ENCODE measurements at places on chromosomes 2 and 18. TPM values are rescaled to one million over a fixed set of nuclear protein-coding genes. Genes with fewer than 3 reads are reported as not detected.

DNA sequence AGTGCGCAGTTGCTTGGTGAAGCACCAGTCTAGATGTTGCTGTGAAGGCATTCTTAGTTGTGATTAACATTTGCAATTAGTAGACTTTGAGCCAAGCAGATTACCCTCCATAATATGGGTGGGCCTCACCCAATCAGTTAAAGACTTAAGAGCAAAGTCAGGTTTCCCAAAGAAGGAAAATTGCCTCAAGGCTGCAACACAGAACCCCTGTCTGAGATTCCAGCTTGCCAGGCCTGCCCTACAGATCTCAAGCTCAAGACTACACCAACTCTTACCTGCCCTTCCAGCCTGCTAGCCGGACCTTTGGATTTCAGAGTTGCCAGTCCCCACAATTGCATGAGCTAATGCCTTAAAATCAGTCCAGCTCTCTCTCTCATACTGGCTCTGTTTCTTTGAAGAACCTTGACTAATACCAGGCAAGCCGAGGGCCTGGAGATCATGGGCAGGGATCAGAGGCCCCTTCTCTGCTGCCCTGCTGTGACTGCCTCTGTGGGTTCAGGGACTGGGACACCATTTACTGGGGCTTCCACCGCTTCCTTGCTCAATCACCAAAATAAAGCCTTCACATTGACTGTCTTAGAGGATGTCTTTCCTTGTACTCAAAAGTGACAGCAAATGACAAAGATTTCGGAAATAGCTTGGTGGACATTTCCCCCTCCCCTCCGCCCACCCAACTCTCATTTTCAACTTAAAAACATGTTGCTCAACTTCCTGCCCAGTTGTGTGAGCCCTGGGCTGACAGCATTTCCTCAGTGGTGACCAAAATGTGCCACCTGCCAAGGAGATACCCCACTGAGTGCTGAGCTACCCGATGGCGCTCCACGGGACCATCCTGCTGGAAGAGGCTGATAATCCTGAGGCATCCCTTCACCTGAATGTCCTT, 86.7 kb downstream of the GALNT14 start:
- H3K36me3 ChIP-seq = no peaks in the 10 kb centered on the region
- no peak overlapping the region for H3K27ac ChIP-seq
- no peak overlapping the region for H3K4me3 ChIP-seq
- no peaks in the 10 kb centered on the region for H3K27me3 ChIP-seq

DNA sequence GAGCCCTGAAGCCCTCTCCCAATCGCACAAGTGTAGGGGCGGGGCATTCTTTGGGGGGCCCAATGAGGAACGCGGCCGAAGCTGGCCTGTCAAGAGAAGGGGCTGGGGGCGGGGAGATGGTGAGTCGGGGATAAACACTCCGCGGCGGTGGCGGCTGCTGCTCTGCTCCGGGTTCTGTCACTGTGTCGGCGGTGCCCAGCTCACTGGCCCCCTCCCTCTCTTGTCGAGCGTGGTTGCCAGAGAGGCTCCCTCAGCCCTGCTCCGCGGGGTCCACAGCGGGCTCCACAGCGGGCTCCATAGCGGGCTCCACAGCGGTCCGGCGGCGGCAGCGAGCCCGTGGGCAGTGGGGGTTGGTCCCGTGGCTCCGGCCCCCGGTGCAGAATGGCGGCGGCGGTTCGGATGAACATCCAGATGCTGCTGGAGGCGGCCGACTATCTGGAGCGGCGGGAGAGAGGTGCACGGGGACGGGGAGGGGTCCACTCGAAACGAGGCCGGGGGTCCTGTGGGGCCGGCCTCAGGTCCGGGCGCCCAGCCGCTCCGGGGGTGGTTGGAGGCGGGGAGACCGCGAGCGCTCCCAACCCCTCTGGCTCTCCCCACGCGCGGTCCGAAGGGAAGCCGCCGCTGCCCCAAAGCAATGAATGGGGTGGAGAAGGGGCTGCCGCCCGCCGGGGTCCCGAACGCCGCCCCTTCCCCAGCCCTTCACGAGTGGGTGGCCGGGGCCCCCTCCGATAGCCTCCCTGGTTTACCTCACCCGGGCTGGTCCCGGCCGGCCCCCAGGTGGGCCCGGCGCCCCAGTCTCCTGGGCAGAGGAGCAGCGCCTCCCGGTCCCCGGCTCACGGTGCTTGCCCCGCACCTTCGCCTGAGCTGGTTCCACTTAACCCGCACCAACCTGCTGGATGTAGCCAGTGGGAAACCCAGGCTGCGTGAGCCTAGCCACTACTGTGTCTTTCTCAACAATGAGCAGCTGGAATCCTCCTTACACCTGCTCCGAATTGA, at the start of gene MXD1:
TSS of gene MXD1 (plus strand) at position 160 of the 996 bp plus-strand sequence. CDS start at position 382, 222 bp downstream.
- H3K36me3 ChIP-seq = no peaks in the 10 kb centered on the region
- H3K27me3 ChIP-seq = no peaks in the 10 kb centered on the region
- DNase-seq = peak; percentile 38
- H3K4me1 ChIP-seq = no peaks in the 10 kb centered on the region
- H3K4me3 ChIP-seq = peak within 1 kb of the TSS; percentile 74
- peak within 1 kb of the TSS; percentile 40 for H3K27ac ChIP-seq

GRCh38 chr2:39093218-39093898, 27.5 kb downstream of the SOS1 start:
- H3K27me3 ChIP-seq = no peaks in the 10 kb centered on the region
- no peak overlapping the region for H3K27ac ChIP-seq
- no peak overlapping the region for H3K4me3 ChIP-seq
- DNase-seq = no peak

PSMD1 gene
- total RNA-seq = 180 TPM

STAMBP gene
- total RNA-seq = 45.5 TPM

ALPI gene
- not detected for total RNA-seq

All from H9 (cell line).